ENCODE measurements at places on chromosomes 13 and 19. TPM values are rescaled to one million over a fixed set of nuclear protein-coding genes. Genes with fewer than 3 reads are reported as not detected.

CD33 gene
- total RNA-seq, result 0.16 TPM

BEST2 gene
- total RNA-seq, result 0.16 TPM

NLRP7 gene
- not detected for total RNA-seq

HSH2D gene
- not detected for total RNA-seq

PET100 gene
- 14.7 TPM for total RNA-seq

CACNG6 gene
- 0.47 TPM for total RNA-seq

SCN1B gene
- total RNA-seq, result 1.1 TPM

AMER2 gene
- 161 TPM for total RNA-seq

ZNF473 gene
- 11.5 TPM for total RNA-seq

TUBGCP3 gene
- total RNA-seq, result 32.9 TPM

FGF9 gene
- total RNA-seq, result 16.1 TPM

RGL3 gene
- total RNA-seq, result not detected

CEACAM8 gene
- not detected for total RNA-seq

STOML3 gene
- total RNA-seq, result 0.16 TPM

EPS8L1 gene
- total RNA-seq, result 0.62 TPM

OR7E24 gene
- total RNA-seq, result not detected

ADGRE2 gene
- total RNA-seq, result 0.16 TPM

URAD gene
- total RNA-seq, result not detected

OR7G1 gene
- not detected for total RNA-seq

PBX4 gene
- total RNA-seq, result 14.8 TPM

TUBB4A gene
- 135 TPM for total RNA-seq

ZNF628 gene
- 0.78 TPM for total RNA-seq

NCR1 gene
- total RNA-seq, result not detected

FBXO17 gene
- 3.6 TPM for total RNA-seq

NLRP5 gene
- not detected for total RNA-seq

CEACAM20 gene
- total RNA-seq, result not detected

FUT1 gene
- total RNA-seq, result 0.47 TPM

ZNF415 gene
- 24.3 TPM for total RNA-seq

CLDN10 gene
- 2.3 TPM for total RNA-seq
